ENCODE measurements at places on chromosomes 11 and 22.
A peak's percentile ranks its signal among the peaks of the same experiment; 100 is the strongest.

DNA sequence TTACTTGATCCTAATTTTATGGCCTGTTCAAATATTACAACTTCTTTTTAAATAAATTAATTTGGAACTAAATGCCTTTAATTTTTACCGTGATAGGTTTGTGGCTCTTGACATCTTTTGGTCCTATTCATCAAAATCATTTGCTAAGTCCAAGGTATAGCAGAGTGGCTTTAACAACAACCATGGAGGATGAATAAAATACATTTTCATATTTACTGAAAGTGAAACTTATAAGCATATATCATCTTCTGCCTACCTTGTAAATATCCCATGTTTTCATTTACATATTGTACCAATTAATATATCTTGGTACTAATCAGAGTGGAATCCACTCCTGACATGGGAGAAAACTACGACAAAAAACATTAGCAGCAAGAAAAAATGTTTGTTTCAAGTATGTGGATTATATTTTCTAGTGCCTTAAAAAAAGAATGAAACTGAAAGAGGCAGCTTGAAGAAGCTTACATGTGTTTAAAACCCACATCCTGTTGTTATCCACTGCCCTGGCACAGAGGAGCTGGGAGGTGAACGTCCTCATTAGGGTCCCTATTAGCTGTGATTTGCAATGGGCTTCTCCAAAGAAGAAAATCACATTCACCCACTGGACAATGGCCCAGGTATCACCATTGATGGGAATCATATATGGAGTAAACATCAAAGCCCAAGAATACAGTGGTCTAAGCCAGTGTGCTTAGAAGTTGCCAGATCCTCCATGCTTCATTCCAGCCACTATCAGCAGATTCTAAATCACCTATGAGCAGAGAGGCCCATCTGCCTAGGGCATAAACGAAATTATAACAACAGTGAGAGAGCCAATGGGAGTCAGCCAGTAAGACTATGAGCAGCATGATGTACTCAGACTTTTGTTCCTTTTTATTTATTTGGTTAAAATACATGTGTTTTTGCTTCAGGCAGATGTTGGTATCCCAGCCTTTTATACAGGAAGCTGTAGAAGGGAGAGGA is 84.7 kb downstream of the MAML2 start:
- DNase-seq: no peak

DNA sequence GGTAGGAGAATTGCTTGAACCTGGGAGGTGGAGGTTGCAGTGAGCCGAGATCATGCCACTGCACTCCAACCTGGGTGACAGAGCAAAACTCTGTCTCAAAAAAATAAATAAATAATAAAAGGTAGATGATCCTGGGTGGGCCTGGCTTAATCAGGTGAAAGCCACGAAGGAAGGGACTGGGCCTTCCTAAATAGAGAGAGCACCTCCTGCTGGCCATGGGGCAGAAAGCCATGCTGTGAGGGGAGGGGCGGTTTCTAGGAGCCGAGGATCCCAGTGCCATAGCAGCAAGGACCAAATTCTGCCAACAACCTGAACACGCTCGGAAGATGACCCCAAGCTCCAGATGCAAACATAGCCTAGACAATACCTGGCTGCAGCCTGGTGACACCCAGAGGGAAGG is 24.5 kb upstream of the DGKZ start:
- peak; percentile 60 for DNase-seq

GRCh38 chr11:19886498-19886897 is 173.9 kb downstream of the NAV2 start:
- DNase-seq: no peak

- DNase-seq: no peak
Measured at GRCh38 chr11:82969811-82970210, 68.3 kb downstream of the DDIAS start.

DNA sequence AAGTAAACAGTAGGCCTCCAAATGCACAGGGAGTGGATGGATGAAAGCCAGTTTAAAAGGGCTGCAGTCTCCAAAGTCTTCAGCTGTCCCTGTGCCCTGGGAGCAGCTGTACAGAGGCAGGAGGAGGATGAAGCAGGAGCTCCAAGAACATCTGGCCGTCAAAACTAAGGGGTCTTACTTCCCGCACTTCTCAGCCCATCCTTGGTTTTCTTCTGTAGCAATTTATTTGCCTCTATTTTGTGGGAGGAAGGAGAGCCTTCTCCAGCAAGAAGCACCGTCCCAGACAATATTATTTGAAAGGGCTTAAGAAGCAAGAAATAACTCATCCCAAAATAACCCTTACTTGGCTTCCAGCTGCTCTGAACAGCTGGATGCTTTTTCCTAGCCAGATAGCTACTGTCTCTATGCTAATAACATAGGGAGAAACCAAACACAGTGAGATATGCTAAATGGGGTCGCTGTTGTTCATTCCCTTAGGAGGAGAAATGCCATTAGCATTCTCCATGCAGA is 133.2 kb downstream of the SPATA19 start:
- DNase-seq: no peak

DNA sequence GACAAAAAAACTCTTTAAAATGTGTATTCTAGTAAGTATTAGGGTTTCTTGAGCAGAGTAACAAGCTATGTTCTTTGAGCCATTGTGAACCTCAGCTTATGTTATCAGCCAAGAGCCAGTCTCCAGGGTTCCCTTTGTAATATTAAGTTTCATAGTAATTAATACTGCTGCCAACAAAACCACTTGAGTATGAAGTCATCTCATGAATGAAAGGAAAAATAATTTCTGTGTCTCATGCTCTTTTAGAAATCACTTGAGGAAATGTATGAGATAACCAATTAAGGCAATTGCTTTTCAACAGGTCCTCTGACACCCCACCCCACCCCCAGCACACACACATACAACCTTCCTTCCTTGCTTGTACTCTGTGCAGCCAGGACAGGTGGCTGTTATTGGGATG is 59.9 kb downstream of the BBOX1 start:
- DNase-seq: no peak

GRCh38 chr22:33803371-33804282 is 116.6 kb downstream of the LARGE1 start:
- DNase-seq: peak; percentile 88

- DNase-seq: no peak
Measured at GRCh38 chr22:45775569-45776312, 104.1 kb downstream of the ATXN10 start.

GRCh38 chr11:123233280-123233974 is 38.4 kb upstream of the CLMP start:
- DNase-seq: no peak

All from GM03348 (cell line).